Stimulated activated CD4-positive, alpha-beta T cell treated with anti-CD3 and anti-CD28 coated beads, TNF-alpha, amount 100 ng/mL, for 48 hours (primary cell): ENCODE measurements at places on chromosomes 7 and 10.

GRCh38 chr7:6012355-6013104 lies 3.5 kb downstream of the AIMP2 start:
- no peak for DNase-seq

DNA sequence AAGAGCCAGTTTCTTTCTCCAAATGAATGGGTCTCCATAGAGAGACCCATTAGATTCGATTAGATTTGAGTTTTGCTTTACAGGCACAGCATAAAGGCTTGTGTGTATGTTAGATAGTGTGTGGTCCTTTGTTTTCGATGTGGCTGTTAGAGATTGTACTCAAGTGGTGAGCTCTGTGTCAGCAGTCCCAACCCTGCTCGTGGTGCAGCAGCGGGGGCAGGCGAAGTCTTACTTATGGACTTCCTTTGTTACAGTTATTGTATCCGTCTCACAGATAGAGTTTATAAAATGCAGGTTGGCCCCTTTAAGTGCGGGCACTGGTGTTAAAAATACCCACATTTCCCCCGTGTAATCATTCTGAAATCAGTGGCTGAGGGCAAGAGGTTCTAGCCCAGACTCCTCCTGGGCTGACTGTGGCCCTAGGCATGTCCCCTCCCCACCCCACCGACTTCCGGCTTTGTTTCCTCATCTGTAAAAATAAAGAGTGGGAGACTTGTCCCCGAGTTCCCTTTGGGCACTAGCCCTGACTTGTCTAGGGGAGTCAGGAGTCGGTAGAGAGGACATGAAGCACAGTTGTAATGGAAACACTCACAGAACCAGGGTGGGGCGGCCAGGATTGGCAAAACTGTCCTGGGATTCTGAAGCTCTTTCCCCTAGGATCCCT lies 28.6 kb downstream of the MTURN start:
- DNase-seq, result no peak

DNA sequence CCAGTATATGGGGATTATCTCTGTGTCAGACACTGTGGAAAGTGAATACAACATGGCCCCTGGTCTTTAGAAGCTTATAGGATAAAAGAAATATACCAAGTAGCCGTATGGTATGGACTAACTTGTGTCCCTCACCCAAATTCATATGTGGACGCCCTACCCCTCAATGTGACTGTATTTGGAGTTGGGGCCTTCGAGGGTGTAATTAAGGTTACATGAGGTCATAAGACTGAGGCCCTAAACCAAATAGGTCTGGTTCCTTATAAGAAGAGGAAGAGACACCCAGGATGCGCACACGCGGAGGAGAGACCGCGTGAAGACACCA lies 36.3 kb downstream of the ASB13 start:
- DNase-seq, result no peak

- DNase-seq, result no peak
These were observed 45.6 kb upstream of the LOXL4 start for GRCh38 chr10:98313598-98313997.

DNA sequence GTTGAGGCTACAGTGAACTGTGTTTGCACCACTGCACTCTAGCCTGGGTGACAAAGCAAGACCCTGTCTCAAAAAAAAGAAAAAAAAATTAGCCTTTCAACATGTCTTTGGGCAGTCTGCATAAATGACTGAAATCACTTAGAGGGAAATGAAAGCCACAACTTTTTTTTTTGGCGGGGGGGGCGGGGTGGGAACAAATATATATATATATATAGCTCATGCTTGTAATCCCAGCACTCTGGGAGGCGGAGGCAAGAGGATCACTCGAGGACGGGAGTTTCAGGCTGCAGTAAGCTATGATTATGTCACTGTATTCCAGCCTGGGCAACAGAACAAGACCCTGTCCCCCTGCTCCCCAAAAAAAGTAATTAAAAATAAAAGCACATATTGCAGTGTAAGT lies 23.4 kb upstream of the MICU1 start:
- DNase-seq, result no peak

- DNase-seq, result no peak
These were observed 20.6 kb downstream of the NPC1L1 start for GRCh38 chr7:44520574-44520973.

DNA sequence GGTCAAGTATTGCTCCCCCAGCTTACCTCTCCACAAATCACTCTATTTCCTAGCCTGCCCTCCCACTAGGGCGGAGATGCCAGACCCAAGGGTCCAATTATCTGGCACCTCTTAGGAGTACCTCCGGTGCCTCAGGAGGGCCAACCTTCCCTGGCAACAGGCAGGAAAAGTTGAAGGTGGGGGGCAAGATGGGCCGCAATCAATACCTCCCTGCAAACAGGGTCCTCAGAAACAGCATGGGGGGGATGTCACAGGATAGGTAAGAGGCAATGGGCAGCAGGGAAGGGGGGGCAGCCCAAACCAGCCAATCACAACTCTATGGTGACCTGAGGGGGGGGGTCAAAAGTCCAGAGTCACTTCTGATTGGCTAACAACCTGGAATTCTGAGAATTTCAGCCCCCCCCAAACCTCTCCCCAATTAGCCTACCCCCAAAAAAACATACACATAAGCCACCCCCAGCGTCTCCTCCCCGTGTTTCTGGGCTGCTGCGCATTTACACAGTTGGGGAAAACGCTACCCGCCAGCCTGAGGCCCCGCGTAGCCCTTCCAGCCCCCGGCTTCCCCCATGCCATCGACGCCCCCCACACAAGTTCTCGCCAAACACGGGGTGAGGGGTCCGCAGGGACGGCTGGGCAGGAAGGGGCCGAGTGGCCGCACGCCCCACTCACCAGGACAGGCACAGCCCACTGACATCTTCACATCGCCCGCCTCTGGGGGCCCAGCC lies 589 bp downstream of the LDB1 start:
- peak; percentile 32 for DNase-seq

GRCh38 chr7:7701527-7701926 lies 16.9 kb downstream of the RPA3 start:
- no peak for DNase-seq

GRCh38 chr7:136045992-136046391 lies 68.8 kb upstream of the MTPN start:
- no peak for DNase-seq

GRCh38 chr10:96043893-96044715 lies 721 bp downstream of the CCNJ start:
- DNase-seq, result peak; percentile 3

GRCh38 chr7:78769481-78770101 lies 683.9 kb downstream of the MAGI2 start:
- no peak for DNase-seq

- DNase-seq, result no peak
These were observed 12.0 kb downstream of the JCAD start for GRCh38 chr10:30047430-30047829.

DNA sequence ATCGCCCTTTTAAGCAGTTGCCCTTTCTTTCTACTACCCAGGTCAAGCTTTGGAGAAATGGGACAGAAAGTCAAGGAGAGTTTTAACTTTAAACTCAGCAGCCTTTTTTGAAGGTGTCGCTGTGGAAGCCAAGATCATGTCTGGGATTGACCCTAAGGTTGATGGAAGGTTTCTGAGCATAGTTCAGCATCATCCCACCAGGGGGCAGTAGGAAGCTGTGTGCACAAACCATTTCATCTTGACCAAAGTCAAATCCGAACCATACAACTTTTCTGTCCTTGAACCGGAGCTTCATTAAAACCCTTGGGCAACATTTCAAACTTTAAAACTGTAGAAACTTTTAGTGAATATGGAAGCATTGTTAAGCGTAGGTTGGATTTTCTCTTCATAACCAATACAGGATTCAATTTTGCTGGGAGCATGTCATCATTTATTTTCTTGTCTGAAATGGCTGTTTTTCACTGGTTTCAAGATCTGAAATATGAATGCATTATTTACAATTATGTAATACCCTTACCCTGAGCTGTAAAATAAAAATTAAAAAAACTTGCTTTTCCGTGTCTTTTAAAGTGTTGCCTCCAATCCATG lies 214.4 kb upstream of the KIAA1217 start:
- peak; percentile 3 for DNase-seq

- DNase-seq, result no peak
These were observed 18.7 kb downstream of the TTYH3 start for GRCh38 chr7:2650451-2650850.

- DNase-seq, result no peak
These were observed 1.1 kb downstream of the ZNF511 start for GRCh38 chr10:133309720-133310398.

DNA sequence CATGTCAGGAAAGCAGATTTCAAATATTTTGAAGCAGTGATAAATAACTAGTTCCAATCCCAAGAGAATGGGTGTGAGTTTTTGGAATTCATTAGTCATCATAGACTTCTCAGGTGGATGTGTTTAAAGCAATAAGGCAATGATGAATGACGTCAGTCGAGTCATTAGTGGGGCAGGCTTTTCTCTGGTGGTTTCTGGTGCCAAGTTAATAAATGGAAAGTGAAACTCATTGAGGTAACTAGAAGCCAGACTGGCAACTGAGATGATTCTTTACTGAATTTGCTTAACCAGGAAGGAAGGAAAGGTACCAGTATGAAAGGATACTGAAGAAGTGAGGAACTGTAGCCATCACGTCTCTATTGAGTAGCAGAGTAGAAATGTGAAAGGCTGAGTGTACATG lies 311.0 kb downstream of the GPAM start:
- DNase-seq, result no peak

GRCh38 chr10:21173802-21174714 lies 276.9 kb upstream of the NEBL start:
- DNase-seq, result peak; percentile 19

DNA sequence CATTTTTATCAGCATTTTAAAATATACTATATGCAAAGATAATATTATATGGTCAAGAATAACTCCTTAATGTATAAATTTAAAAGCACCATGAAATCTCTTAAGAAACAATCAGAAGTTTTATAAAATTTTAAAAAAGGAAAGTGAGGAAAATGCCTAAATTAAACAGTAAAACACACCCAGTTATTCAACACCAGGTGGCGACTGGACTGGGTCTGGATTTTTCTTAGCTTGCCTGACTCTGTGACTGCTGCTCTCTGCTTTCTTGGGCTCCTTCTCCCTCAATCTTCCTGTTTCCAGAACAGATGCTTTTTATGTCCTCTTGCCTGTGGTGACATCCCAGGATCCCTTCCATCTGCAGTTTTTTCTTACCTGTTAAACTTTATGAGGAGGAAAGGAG lies 200.3 kb downstream of the BICC1 start:
- DNase-seq, result no peak

- no peak for DNase-seq
These were observed 11.6 kb downstream of the MTPN start for GRCh38 chr7:135965602-135966001.

DNA sequence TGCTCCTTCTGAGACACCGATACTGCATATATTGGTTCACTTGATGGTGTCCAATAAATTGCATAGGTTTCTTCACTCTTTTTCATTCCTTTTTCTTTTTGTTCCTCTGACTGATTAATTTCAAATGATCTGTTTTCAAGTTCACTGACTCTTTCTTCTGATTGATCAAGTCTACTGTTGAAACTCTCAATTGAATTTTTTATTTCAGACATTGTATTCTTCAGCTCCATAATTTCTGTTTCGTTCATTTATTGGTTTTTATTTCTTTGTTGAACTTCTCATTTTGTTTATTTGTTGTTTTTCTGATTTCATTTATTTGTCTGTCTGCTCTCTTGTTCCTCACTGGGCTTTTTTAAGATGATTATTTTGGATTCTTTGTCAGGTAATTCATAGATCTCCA lies 13.6 kb downstream of the CASP7 start:
- no peak for DNase-seq

GRCh38 chr7:32428546-32428945 lies 61.6 kb downstream of the LSM5 start:
- no peak for DNase-seq

- no peak for DNase-seq
These were observed 288.0 kb upstream of the LRGUK start for GRCh38 chr7:133839121-133839520.

- no peak for DNase-seq
These were observed 5.2 kb downstream of the MRPS24 start for GRCh38 chr7:43864126-43864525.

DNA sequence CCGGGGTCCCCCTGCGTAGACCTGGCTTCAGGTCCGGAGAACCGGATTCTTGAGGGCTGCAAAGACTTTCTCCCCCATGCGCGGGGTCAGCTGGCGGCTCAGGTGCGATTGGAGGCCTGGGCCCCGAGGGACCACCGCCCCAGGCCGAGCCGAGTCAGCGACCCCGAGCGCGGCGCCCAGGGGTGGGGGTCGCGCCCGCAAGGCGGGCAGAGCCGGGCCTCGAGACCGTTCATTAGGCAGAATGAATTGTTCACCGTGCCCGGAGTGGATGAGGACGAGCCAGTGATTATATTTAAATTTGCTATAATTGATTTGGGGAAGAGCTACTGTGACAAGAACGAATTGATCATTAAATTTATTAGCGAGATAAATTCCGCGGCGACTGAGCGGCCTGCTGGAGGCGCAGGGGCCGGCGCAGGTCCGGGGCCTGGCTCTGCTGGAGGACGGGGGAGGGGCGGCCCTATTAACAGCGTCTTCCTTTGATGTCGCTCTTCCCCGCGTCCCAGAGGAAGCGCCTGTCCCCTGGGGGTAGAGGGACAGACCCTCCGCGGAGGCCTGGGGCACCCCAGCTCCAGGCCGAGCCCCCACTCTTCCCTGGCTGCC lies 7.5 kb downstream of the MNX1 start:
- DNase-seq, result no peak

DNA sequence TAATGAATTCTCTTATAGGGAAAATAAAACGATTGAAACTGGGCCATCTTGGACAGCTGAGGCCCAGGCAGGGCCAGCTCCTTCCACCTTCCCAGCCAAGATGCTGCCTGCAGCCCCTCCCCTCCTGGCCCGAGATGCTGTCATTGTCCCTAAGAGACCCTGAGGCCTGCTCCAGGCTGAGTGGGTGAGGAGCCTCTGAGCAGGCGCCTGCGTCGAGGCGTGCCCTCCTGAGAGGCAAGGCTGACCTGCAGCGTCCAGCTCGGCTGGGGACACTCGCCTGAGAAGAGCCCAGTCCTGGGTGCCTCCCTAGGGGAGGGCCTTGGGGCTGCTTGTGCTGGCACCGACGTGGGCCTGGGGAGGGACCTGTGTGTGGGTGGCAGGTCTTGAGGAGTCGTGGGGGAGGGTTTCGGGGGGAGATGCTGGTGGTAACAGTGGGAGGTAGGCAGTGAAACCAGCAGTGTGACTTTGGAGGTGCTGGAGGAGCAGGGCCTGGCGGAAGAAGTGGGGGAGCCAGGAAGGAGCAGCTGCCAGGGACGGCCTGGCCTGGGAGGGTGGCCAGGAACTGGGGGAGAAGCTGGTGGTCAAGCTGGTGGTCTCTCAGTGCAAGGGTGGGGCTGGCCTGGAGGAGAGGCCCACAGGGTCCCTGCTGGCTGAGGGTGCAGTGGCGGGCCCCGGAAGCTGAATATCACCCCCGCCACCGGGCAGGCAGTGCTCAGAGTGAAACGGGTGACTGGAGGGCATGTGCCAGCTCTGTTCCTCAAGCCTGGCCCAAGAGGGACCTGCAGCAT lies 7.9 kb downstream of the GPR146 start:
- DNase-seq, result no peak

GRCh38 chr10:91759581-91759986 lies 38.6 kb upstream of the TNKS2 start:
- DNase-seq, result no peak

DNA sequence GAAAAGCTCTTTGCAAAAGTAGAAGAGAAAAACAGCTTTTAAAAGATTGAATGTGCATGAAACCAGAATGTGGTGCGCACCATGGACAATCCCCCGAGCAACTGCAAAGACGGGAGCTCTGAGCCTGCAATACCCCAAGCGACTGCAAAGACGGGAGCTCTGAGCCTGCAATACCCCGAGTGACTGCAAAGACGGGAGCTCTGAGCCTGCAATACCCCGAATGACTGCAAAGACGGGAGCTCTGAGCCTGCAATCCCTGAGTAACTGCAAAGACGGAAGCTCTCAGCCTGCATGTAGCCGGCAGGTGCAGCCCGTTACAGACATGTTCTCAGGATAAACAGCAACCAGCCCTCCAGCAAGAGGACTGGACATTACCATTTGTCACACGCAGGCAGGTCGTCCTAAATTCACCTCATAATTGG lies 6.2 kb downstream of the ZNF775 start:
- DNase-seq, result no peak
